ENCODE measurements at places on chromosomes 5 and 9.

DNA sequence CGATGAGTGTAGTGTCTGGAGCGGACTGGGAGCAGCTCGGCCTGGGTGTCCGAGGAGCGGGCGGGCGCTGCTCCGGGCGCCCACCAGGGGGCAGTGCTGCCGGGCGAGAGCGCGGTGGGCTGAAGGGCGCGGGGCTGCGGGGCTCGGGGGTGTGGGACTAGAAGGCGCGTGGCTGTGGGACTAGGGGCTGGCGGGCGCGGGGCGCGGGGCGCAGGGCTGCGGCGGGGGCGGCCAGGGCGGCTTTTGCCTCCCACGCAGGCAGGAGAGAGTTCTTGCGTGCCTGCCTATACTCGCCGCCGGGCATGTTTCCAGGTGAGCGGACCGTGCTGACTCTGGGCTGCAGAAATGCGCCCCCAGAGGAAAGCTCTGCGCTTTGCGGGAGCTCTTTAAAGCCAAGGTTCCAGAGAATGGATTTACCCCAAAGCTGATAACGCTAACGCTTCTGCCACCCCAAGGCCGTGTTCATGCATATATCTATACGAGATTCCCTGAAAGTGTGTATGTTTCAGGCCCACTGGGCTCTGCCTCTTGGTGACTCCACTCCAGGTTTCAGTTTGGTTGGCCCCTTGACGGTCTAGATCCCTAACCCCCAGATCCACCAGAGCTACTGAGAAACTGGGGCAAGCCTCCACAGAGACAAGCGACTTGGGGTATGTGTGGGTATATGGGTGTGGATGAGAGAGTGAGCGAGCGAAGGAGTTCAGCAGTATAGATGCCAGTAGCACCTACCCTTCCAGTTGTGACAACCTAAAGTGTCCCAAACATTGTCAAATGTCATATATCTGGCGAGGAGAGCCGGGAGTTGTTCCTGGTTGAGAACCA lies 56.2 kb downstream of the ACER2 start:
- DNase-seq = no peak

GRCh38 chr9:108283696-108284095 lies 572.1 kb downstream of the ACTL7B start:
- no peak for DNase-seq

GRCh38 chr9:976943-977837 lies 735 bp downstream of the DMRT3 start:
- DNase-seq = no peak

- no peak for DNase-seq
These were observed 182.1 kb upstream of the ITGA1 start for GRCh38 chr5:52605317-52606313.

- DNase-seq = no peak
These were observed 167.3 kb downstream of the MUSK start for GRCh38 chr9:110835859-110836271.

DNA sequence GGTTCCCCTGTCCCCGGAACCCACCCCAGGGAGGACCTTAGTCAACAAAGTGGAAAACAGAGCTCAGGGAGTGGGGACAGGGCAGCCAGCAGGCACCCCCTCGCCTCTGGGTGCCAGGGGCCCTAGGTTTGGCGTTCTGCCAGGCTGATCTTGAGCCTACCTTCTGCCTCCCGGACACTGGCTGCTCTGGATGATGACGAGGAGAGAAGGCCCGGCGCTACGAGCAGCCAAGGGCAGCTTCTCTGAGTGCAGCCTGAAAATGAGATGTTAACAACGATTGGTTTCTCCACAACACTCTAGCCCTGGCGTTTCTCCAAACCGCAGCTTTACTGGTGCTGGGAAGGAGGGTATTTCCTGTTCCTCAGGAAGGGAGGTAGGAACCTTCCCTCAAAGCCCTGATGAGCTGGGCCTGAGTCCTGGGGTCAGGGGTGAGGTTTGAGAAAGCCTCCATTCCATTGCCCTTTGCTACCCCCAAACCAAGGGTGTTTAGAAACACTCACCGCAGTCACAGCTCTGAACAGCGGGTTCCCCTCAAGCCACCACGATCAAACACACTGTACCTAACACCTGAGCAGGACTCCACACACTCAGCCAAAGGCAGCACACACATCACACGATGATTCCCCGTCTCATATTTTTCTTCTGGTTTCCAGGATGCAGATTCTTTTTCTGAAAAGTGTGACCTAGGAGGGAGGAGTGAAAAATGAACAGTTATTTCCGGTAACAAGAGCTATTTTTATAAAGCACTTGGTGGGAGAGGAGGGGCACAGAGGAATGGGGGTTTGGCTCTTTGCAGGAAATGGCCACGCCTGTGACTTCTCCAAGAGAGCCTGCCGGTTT lies at the start of gene STING1:
TSS of gene STING1 (minus strand) at position 709 of the 840 bp plus-strand sequence. CDS start 1,054 bp downstream, outside the sequence.
- DNase-seq = no peak

DNA sequence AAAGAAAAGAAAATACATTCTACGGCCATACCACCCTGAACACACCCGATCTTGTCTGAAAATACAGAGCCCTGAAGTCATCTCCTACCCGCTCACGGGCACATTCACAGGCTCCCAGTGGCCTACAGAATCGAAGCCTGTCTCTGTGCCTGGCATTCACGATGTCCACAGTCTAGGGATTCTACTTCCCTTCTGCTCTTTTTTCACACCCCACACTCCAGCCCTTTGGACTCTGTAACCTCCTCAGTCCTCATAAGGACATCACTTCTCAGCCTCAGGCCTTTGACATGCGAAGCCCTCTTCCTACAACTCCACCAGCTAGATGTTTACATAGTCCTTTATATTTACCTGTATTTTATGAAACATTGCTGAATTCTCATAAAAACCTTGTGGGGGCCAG lies 77.8 kb downstream of the CSNK1A1 start:
- no peak for DNase-seq

DNA sequence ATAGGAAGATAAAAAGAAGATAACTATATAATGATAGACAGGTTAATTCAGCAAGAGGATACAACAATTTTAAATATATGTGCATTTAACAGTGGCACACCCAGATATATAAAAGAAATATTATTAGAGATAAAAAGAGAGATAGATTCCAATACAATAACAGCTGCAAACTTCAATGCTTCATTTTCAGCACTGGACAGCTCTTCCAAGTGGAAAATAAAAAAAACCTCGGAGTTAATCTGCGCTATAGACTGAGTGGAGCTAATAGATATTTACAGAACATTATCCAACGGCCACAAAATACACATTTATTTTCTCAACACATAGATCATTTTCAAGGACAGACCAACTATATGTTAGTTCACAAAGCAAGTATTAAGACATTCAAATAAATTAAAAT lies 1229.5 kb upstream of the CDH6 start:
- no peak for DNase-seq
